ENCODE measurements at places on chromosomes 6 and 20.

DNA sequence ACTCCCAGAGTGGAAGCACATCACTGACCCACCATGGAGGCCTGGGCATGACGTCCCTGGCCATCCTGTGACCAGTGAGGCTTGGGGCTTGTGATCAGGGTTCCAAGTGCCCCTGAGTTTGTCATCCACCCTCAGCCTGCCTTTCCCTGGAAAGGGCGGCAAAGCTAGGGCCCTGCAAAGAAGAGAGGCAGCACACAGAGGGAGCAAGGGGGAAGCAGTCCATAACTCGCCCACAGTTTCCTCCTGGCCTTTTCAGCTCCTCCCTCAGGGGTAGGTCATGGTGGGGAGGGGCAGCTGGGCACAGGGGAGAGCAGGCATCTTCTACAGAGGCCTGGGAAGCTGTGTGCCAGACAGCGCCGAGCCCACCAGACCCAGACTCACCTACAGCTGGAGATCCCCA lies at the start of gene NCR2:
Gene NCR2, plus strand, starts transcription at position 313 of the 400 bp plus-strand sequence. CDS start 269 bp downstream, outside the sequence.
- DNase-seq = no peak

DNA sequence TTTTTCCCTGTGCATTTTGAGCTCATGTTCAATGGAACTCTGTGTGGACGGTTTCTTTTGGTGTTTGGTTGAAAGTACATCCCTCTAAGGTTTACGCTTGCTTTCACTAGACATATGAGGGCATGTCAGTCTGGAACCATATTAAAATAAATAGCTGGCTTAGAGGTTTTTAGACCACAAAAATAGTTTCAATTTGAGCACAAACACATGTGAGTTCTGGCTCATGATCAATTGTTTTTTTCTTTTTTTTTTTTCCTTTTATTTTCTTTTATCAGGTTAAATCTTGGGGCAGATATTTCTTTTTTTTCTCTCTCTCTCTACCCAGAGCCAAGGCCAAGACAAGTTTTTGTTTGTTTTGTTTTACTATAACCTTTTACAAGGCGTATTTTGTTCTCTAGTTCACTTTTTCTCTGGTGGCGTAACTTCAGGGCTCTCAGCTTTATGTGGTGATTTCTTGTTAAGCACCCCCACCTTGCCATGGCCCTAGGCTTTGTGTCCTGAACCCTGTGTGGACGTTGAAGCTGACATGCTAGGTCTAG lies 92.9 kb downstream of the SHLD1 start:
- DNase-seq = no peak

- DNase-seq = no peak
Measured at GRCh38 chr20:45911486-45912343, at the start of gene PLTP. TSS of gene PLTP (minus strand) at chr20:45912155. CDS start at chr20:45911452, 703 bp downstream.

GRCh38 chr20:51542033-51542570 lies 417 bp downstream of the NFATC2 start:
- no peak for DNase-seq

All from NCI-H1048 (cell line).